ENCODE measurements at places on chromosomes 13 and 19.
A peak's percentile ranks its signal among the peaks of the same experiment; 100 is the strongest.

DNA sequence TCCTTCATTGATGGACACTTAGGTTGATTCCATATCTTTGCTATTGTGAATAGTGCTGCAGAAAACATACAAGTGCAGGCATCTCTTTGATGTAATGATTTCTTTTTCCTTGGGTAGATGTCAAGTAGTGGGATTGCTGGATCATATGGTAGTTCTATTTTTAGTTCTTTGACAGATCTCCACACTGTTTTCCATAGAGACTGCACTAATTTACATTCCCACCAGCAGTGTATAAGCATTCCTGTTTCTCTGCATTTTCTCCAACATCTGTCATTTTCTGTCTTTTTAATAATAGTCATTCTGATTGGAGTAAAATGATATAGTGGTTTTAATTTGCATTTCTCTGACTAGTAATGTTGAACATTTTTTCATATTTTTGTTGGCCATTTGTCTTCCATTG, 116.7 kb downstream of the LMO7 start:
- no peak for DNase-seq

GRCh38 chr13:86870444-86870843, 800.7 kb upstream of the SLITRK5 start:
- DNase-seq, result no peak

- peak; percentile 20 for DNase-seq
Measured at GRCh38 chr19:37218592-37218935, 550 bp downstream of the ZNF383 start.

- DNase-seq, result no peak
Measured at GRCh38 chr19:32866564-32867265, 2.9 kb downstream of the SLC7A9 start.

- DNase-seq, result no peak
Measured at GRCh38 chr19:30853036-30853435, 480.9 kb downstream of the ZNF536 start.

DNA sequence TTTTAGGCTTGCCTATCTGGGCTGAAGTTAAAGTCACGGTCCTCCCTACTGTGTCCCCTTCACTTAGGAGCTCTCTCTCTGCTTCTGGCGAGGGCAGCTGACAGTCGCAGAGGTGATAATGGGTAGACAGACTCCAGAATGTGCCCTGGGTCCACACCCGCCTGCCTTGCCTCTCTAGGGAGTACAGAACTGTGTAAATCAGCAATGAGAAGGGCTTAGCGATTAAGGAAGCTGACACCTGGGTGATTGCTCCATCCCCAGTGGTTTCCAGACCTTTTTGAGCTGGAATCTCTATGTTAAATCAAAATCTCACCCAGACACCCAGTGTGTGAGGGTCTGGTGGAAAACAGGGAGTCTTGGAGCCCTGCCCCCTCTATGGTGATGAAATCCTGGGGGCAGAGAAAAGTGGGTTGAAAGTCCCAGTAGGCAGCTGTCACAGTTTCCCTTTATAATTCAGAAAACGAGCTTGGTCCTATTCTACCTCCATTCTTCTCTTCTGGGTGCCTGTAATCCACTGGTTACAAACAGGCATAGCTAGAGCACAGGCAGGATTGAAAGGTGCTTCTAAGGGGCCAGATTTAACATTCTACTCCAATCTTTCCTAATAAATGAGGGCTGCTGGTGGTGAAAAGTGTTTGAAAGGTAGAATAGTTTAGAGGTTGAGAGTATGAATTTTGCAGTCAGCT, 46.9 kb downstream of the OLFM4 start:
- no peak for DNase-seq

- DNase-seq, result no peak
Measured at GRCh38 chr19:42030645-42031440, 36.8 kb upstream of the ATP1A3 start.

GRCh38 chr13:68676513-68677115, 1431.0 kb upstream of the ATXN8OS start:
- DNase-seq, result no peak

DNA sequence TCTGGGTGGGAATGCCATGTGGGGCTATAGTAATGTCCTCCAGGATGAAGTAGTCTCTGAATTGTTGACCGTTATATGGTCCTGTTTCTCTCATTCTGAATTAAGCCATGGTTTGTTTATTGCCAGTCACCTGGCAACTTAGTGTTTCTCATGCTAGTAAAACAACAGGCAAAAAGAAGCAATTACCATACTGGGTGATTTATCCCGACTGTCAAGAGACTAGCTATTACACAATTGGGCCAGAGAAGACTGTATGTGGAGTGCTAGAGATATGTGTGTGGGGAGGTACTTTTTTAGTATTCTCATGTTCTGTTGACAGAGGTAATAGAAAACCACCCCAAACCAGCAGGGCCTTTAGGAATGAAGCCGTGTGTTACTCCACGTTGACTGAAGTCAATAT, 258.2 kb downstream of the TDRD3 start:
- no peak for DNase-seq

DNA sequence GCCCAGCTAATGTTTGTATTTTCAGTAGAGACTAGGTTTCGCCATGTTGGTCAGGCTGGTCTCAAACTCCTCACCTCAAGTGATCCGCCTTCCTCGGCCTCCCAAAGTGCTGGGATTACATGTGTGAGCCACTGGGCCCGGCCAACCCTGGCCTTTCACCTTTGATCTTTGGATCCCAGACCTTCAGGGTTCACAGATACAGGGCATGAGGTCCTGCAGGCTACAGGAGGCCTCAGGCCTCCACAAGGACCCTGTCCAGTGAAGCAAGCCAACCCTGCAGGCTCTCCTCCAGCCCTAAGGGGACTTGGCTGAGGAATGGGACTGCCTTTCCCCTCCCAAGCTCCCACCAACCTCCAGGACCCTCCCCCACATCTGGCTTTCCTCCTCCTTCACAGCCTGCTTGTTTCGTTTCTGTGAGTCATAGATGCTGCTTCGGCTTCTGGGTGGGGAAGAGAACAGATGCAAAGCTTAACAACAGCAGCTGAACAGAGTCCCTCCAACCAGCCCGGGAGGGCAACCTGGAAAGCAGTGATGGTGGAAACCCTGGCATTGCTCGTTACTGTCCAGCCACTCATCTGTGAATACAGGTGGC, 11.8 kb downstream of the ARHGEF18 start:
- DNase-seq, result no peak

DNA sequence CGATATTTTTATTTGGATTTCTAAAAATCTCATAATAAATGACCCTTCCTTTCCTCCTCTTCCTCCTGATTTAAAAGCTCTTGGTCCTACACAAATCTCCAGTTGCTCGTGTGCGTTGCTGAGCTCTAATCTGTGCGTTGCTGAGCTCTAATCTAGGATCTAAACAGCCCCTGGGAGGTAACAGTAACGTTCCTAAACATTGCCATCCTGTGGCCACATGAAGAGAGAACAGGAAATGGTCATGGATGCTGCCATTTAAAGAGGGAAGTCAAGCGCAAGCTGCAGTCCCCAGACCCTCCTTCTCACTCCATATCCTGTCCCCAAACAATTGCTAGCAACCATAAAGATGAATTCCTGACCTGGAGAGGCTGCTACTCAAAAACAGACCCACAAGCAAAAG, 170.8 kb downstream of the NUFIP1 start:
- DNase-seq, result no peak

GRCh38 chr13:108113407-108113806, 101.9 kb downstream of the LIG4 start:
- DNase-seq, result no peak

DNA sequence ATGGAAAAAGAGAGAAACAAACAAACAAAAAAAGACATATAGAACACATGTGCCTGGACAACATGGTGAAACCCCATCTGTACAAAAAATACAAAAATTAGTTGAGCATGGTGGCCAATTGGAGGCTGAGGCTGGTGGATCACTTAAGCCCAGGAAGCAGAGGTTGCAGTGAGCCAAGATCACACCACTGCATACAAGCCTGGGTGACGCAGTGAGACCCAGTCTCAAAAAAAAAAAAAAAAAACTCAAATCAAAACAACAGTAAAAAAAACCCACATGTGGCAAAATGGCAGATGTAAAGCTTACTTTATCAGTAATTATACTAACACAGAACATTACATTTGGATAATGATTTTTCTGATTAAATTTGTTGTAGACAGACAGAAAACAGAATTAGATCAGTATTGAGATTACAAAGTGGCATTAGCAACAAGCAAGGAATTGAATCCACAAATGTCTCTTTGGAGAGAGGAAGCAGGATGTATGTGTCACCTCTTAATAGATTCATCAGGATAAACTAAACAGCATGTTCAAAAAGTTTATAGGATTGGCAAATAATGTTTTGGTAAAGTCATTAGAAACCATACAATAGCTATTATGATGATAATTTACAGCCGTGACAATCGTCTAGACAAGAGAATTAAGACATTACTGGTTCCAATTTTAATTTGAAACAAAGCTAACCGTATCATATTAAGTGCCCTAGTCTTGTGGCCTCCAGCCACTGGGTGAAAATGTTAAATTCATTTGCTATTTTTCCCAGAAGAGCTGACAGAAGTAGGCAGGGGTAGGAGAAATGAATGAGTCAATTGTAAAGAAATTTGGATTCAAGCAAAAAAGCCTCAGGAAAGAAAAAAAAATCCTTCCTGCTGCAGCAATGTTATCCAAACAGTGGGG, 206.0 kb downstream of the FGF14 start:
- no peak for DNase-seq

DNA sequence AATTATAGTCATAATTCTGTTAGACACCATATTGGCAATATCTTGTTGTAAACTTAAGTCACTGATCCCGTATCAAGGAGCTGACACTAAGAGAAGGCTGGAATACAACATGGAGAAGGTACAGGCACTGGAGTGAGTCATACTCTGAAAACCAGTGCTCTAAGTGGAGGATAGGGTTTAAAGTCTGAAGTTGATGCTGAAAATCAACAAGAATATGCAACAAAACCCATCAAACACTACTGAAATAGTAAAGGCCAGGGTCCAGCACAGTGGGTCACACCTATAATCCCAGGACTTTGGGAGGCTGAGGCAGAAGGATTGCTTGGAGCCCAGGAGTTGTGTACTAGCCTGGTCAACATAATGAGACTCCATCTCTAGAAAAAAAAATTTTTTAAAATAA, 73.2 kb upstream of the KLF5 start:
- DNase-seq, result no peak

- no peak for DNase-seq
Measured at GRCh38 chr19:10625003-10625761, at the start of gene SLC44A2. Gene SLC44A2 (plus strand): TSS chr19:10625553. CDS start chr19:10625634, 81 bp downstream.

GRCh38 chr13:93467175-93467574, 240.6 kb downstream of the GPC6 start:
- DNase-seq, result no peak

- DNase-seq, result no peak
Measured at GRCh38 chr13:27404680-27405079, 19.7 kb upstream of the GTF3A start.

Measured in AG09309 (cell line).